ENCODE measurements at places on chromosomes 11 and 22. TPM values are rescaled to one million over a fixed set of nuclear protein-coding genes. Genes with fewer than 3 reads are reported as not detected.

DNA sequence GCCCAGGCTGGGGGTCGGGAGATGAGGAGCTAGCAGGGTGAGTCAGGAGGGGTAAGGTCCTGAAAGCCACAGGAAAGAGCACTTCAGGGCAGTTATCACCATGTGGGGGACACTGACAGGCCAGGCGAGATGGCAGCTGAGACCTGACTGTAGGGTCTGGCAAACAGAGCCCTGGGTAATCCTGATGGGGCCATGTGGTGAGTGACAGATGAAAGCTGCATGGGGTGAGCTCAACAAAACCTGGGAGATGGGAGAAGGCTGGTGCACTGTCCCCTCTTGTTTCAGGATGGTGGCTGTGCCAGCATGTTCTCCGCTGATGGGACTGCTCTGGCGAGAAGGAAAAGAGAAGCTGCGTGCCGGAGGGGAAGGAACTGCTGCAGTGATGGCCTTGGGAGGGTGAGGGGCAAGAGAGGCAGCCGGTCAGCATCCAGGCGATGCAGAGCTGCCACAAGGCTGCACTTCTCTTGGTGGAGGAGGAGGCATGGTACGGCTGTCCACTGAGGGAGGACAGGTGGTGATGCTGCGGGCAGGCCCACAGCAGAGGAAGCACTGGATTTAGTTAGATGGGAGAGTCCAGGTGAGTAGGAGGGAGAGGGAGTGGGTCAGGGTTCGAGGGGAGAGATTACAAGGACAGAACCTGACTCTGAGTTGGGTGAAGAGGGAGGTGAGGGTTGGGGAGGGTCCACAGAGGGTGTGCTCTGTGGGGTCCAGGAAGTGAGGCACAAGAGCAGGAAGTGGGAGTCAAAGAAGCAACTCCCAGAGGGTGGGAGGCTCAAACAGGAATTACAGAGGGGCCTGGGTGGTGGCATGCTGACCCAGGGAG lies 3.8 kb downstream of the TOP3B start:
- no peak for DNase-seq

GRCh38 chr11:92211576-92212167 lies 12.9 kb upstream of the FAT3 start:
- peak; percentile 33 for DNase-seq

The LRRC56 gene
- polyA plus RNA-seq: 3.3 TPM

The DBX1 gene
- polyA plus RNA-seq: not detected

DNA sequence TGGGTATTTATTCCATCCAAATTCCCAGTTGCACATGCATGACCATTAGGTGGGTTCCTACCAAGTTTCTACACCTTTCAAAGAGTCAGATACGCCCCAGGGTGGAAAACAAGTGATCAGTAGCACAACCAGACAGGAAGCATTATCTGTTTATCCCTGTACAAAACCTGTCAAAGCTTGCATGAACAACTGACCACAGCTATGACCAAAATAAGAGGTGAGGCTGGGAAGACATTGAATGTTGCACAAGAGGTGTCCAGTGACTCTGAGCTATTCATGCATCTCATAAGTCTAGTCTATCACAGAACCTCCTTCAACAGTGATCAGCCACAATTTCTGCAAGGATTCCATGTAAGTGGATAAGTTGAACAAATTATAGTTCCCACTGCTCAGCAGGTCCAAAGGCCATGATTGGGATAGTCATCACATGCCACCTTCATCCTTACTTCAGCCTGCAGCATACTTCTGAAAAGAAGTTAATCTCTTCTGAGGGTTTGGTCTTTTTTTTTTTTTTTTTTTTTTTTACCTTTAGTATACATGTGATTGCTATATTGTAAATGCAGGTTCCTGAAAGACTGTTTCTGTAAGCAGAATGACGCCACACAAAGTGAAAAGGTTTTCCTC lies 28.0 kb upstream of the TMEM45B start:
- DNase-seq: no peak

GRCh38 chr11:10398525-10398924 lies 56.5 kb upstream of the AMPD3 start:
- DNase-seq: no peak

DNA sequence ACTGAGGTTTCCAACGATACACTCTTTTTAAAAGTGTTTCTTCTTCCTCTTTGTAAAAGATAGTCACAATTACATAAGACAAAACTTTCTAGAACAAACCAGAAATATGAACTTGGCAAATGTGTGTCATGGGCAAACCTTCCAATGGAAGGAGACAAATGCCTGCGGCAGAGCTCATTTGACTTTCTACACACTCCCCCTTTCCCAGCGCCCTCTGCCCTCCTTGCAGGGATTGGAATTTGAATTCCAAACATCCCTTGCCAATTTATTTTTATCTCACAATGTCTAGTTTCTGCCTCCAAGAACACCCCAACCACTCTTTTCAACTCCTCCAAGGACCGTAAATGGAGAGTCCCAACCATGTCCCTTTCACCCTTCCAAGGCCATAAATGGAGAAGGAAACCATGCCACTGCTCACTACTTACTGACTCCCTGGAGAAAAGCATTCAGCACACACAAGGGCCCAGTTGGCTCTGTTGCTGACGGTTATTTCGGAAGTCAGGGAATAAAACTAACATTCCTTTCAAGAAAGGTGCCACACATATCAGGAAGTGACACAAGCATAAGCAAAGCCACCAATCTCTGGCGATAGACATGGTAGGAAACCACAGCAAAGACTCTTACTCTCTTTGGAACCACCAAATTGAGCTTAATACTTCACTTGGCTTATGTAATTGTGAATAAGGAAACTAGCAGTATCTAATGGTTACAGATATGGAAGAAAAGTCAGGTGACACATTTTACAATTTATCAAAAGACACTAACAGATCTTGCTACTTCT lies 15.0 kb upstream of the ESAM start:
- no peak for DNase-seq

The MMP12 gene
- polyA plus RNA-seq: 5.6 TPM

GRCh38 chr11:99683933-99684332 lies 663.2 kb downstream of the CNTN5 start:
- no peak for DNase-seq

DNA sequence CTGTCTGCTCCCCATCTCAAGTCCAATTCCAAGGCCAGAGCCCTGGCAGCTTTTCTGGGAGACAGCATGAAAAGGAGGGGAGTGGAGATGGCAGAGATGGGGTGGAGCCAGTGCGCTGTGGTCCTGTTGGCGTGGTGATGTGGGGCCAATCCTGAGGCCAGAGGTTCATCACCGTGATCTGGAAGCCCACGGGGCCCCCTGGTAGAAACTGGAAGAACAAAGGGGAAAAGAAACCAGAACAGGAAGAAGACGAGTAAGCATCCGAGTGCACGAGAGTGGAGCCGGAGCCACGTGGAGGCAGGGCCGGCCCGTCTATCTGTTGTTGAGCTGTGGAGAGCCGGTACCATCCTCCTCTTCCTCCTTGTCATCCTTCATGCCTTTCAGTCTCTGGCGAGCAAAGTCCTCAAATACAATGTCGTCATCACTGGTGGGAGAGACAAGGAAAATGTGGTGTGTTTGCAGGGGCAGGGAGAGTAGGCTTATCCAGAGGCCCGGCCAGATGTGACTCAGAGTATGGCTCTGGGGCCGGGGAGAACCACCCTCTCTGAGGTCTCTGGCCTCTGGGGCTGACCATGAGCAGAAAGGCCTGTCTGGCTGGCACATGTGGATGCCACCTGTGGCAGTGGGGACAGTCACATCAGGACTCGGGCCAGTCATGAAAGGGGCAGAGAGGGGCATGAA lies 25.4 kb downstream of the TPBGL start:
- DNase-seq: no peak

DNA sequence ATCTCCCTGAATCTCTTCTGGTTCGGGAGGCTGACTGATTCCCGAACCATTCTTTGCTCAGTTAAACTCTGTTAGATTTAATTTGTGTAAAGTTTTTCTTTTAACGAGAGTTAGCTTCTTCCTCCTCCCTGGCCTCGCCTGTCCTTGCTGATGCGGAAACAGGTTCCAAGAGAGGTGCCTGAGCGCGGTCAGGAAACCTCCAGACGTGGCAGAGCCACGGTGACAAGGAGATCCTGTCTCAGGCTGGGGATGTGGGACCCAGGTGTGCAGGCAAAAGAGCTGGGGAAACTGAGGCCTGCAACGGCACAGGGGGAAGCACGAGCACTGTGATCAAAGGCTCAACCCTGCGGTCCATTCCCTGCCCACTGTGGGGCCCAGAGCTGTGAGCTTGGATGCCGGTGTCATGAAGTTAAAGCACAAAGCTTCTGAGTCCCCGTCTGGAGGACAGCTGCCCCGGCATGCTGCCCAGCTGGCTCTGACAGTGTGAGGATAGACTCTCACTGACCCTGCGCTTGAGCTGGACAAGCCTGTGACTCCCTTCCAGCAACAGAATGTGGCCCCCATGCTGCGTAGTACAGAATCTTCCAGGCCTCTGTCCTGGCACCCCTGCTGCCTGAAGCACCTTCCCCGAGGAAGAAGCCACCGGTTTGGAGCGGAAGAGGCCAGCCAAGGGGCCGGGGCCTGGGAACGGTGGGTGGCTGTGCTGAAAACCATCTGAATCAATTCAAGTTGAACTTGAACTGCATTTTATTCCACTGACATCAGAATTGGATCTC lies 960.6 kb downstream of the BRD1 start:
- no peak for DNase-seq

- no peak for DNase-seq
Observed at GRCh38 chr11:82754410-82754809, 20.7 kb upstream of the FAM181B start.

DNA sequence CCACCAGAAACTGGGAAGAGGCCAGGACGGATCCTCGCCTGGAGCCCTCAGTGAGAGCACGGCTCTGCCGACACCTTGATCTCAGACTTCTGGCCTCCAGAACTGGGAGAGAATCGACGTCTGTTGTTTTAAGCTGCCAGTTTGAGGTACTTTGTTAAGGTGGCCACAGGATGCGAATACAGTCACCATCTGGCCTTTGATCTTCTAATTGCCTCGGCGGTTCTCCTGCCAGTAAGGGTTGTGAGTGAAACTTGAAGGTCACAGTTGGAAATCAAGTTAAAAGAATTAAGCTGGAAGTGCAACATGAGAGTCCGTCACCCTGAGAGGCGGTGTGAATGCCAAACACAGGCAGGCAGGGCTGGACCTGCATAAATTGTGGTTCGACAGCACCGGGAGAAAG lies 27.9 kb downstream of the PARVB start:
- no peak for DNase-seq

DNA sequence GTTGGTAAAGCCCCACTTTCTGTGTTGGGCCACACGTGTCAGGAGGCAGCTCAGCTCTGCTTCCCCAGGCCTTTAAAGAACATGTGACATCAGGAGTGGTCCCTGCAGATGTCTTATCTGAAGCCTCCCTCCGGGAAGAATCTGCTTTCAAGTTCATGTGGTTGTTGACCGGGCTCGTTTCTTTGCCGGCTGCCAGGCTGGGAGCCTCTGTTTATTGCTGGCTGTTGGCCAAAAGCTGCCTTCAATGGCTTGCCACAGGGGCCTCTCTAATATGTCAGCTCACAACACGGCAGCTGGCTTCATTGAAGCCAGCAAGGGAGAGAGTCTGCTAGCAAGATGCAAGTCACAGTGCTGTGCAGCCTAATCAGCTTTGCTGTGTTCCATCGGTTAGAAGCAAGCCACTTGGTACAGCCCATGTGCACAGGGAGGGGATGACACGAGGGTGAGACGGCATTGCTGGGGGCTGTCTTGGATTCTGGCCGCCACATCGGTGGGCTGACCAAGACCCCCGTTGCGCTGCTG lies 14.6 kb downstream of the MRGPRF start:
- DNase-seq: no peak

GRCh38 chr11:95791709-95792033 lies 1.4 kb downstream of the CEP57 start:
- DNase-seq: no peak

The RGL4 gene
- polyA plus RNA-seq: 2.2 TPM

The SLC6A5 gene
- 0.14 TPM for polyA plus RNA-seq

- DNase-seq: no peak
Observed at GRCh38 chr22:19121631-19122142, 525 bp downstream of the DGCR2 start.

DNA sequence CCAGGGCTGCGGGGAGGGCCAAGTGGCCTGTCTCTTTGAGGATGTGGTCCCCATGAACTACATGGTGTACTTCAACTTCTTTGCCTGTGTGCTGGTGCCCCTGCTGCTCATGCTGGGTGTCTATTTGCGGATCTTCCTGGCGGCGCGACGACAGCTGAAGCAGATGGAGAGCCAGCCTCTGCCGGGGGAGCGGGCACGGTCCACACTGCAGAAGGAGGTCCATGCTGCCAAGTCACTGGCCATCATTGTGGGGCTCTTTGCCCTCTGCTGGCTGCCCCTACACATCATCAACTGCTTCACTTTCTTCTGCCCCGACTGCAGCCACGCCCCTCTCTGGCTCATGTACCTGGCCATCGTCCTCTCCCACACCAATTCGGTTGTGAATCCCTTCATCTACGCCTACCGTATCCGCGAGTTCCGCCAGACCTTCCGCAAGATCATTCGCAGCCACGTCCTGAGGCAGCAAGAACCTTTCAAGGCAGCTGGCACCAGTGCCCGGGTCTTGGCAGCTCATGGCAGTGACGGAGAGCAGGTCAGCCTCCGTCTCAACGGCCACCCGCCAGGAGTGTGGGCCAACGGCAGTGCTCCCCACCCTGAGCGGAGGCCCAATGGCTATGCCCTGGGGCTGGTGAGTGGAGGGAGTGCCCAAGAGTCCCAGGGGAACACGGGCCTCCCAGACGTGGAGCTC lies 13.5 kb downstream of the ADORA2A start:
- DNase-seq: no peak

GRCh38 chr11:120712881-120713280 lies 201.3 kb downstream of the GRIK4 start:
- DNase-seq: no peak

GRCh38 chr22:35839841-35840301 lies 122.2 kb downstream of the APOL5 start:
- DNase-seq: no peak

- DNase-seq: no peak
Observed at GRCh38 chr11:108027057-108027456, 18.4 kb downstream of the CUL5 start.

The TEX12 gene
- 0.28 TPM for polyA plus RNA-seq

- peak; percentile 60 for DNase-seq
Observed at GRCh38 chr11:88555018-88555828, 217.7 kb upstream of the CTSC start.

GRCh38 chr11:12808519-12808918 lies 134.3 kb downstream of the TEAD1 start:
- DNase-seq: no peak

- no peak for DNase-seq
Observed at GRCh38 chr11:104370478-104370877, 206.5 kb upstream of the PDGFD start.

- no peak for DNase-seq
Observed at GRCh38 chr22:32044477-32044876, 1.4 kb downstream of the SLC5A1 start.

GRCh38 chr11:44884056-44884455 lies 66.6 kb downstream of the TP53I11 start:
- no peak for DNase-seq

- no peak for DNase-seq
Observed at GRCh38 chr22:24039046-24039445, 27.9 kb downstream of the CABIN1 start.

The APOBEC3H gene
- polyA plus RNA-seq: not detected

GRCh38 chr22:50311606-50312351 lies 4.3 kb upstream of the PLXNB2 start:
- no peak for DNase-seq

- no peak for DNase-seq
Observed at GRCh38 chr11:27646051-27646818, 54.0 kb downstream of the BDNF start.

- no peak for DNase-seq
Observed at GRCh38 chr11:123977731-123978347, at the start of gene OR10S1. Gene OR10S1 (minus strand): TSS chr11:123977781. CDS start chr11:123977664, 117 bp downstream.

Measured in right renal pelvis (tissue), 4 donors.